ENCODE measurements at places on chromosomes 6 and 20.

GRCh38 chr6:157314705-157315321, 8.5 kb downstream of the TMEM242 start:
- DNase-seq = peak; percentile 89

DNA sequence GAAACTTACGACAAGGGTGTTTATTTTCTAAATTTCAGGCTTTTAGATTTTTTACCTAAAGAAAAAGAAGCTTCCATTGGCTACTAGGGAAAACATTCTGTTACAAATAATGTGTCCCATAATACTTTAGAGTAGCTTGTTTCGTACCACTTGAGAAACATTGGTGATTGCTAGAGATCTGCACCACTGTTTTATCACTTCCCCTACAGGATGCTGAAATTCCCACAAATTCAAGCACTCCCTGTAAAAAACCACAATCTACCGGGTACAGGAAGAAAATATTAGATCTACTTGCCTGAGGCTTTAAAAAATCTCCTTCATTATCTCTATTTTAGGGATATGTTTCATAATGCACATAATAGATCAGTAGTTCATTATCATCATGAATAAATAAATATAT, 29.9 kb downstream of the SEL1L2 start:
- DNase-seq = no peak

DNA sequence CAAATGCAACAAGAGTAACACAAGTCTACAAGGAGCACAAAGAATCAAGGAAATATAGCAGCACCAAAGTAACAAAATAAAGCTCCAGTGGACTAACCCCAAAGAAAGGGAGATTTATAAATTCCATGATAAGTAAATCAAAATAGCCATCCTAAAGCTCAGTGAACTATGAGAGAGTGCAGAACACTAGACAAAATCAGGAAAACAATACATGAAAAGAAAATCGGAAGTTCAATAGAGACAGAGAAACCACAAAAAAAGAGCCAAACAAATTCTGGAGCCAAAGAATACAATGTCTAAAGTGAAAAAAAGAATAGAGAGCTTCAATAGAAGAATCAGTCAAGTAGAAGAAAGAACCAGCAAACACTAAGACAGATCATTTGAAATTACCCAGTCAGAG, 247.3 kb upstream of the TENT5A start:
- DNase-seq = no peak

DNA sequence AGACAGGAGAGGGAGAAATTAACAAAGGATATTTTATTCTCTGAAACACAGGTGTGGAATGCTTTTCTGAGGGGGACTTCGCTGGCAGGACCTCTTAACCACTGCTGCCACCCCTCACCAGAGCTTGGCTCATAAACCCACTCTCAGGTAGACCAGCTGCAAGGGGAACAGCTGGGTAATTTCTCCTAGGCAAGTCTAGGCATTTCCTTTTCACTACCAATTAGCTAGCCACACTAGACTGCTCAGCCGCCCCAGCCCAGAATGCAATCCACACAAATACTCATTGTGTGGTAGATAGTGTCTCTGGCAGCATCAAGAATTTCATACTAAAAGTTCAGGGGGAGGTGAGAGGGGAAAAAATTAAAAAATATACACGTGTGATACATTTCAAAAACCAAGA, 267.6 kb upstream of the ID4 start:
- DNase-seq = no peak

DNA sequence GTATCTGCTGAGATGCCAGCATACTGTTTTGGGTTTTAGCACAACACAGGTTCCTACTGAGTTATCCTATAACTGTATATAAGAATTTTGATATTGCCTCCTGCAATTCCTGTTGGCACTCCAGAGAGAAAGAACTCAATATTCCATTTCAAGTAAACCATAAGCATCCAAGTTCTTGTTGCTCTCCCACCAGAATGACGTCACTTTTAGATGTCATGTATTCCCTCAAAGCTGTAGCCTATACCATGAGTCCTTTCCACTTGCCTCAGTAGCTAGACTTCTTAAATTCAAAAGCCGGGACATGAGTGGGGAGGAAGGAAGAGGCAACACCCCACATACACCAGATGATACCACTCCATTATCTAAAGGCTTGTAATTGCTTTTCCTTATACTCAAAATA, 171.5 kb downstream of the ALDH8A1 start:
- no peak for DNase-seq

DNA sequence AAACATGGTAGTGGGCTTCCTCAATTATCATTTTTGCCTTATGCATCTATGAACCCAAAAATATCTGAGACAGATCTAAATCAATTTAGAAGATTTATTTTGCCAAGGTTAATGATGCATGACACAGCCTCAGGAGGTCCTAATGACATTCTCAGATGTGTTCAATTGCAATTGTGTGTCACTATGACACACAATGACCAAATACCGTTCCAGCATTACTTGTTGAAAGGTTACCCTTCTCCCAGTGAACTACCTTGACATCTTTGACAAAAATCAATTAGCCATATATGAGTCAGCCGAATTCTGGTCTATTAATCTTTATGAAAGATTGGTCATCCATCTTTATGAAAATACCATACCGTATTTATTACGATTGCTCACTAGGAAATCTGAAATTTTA, 592.5 kb upstream of the GJE1 start:
- no peak for DNase-seq

DNA sequence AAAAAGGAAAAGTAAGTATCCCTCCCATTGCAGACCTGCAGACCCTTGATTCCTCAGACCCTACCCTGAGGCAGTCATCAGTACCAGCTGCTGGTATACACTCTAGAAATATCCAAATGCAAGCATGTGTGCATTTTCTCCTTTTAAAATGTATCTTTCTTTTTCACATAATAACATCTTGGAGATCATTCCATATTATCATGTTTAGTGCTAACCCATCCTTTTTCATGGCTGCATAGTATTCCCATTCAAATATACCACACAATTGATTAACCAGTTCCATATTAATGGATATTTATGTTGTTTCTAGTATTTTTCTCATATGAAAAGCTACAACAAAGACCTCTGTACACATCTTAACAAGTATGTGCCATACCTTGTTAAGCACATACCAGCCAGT, 70.8 kb downstream of the BLOC1S5 start:
- no peak for DNase-seq

- DNase-seq = no peak
Measured at GRCh38 chr20:14829906-14830305, 492.5 kb upstream of the FLRT3 start.

GRCh38 chr6:126341126-126341525, 1.2 kb downstream of the CENPW start:
- peak; percentile 15 for DNase-seq

DNA sequence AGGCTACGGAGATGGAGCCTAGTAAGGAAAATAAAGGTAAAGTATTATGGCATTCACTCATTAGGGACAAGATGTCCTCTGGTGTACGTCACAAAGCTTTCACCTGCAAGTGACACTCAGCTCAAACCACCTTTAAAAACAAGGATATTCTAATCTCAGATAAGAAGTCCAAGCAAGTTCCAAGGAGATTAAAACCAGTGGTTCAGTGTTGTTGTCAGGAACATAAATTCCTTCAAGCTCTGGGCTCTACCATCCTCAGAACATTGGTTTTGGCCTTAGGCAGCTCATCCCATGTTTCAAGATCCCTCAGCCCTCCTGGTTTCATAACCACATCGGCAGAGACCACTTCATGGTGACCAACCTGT, 116.5 kb downstream of the LY86 start:
- DNase-seq = no peak

- no peak for DNase-seq
Measured at GRCh38 chr20:48350313-48350988, 477.3 kb downstream of the PREX1 start.

- peak; percentile 10 for DNase-seq
Measured at GRCh38 chr6:28000351-28001045, 43.5 kb downstream of the OR2B6 start.

DNA sequence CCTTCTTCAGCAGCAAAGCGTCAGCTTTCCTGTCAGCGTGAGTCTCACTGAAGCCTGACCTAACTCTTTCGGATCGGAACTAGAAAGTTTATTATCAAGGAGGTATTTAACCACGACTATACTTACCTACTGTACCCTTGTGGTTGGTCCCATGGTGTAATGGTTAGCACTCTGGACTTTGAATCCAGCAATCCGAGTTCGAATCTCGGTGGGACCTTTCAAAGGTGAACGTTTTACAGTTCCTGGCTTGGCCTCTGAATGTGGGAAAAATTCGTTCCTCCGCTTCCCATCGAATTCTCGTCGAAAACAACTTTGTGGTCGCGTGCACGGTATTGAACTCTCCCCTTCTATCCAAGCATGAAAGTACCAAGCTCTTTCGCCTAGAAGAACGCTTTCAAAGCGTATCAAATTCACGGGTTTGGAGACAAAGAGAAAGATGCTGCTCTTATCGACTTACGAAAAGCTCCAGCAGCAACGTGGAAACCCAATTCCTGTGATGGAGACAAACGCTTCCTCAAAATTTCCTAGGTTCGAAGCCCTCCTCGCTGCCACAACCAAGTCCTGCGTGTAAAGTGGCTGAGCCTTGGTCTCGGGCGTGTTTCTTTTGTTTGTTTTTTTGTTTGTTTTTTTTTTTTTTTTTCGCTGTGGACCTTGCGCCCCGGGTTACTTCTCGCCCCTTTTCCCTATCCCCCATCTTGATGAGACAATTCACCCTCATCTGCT, 63.7 kb downstream of the GPX5 start:
- DNase-seq = no peak

- DNase-seq = no peak
Measured at GRCh38 chr6:123668965-123669591, 32.3 kb upstream of the TRDN start.

GRCh38 chr6:55034752-55035151, 139.6 kb upstream of the HCRTR2 start:
- DNase-seq = no peak

DNA sequence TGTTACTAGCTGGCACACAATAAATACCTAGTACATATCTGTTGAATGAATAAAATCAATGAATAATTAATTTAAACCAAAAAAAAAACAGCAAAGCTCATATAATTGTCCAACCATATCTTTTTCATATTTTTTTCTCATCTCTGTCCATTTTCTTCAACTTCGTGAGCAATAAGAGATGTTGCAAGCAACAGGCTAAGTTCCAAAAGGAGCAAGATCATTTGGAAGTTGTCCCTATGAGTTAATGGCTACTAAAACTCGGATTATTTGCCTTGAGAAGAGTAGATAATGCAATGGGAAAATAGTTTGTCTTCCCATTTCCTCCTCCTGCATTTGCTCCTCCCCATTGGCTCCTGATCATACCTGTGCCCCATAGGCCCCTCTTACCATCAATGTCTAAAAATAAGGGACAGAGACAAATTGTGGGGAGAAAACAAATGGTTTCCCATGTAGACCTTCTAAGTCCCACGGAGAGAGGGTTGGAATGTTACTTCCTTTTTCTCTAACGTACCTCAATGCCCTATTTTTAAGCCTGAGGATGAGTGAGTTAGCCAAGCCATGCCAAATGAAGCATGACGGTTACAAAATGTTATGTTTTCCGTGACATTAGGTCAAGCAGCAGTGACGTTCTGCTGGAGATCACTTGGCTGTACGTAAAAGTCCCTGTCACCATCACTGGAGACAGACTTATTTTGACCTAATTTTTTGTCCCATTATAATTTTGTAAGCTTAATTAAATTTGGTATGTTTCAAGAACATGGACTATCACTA, 217.3 kb upstream of the PREP start:
- DNase-seq = no peak

All from hematopoietic multipotent progenitor cell treated with erythropoietin and hydrocortisone succinate and interleukin-3 and kit ligand, for 17 days (in vitro differentiated cells).